ENCODE measurements at places on chromosomes 12 and 14.
A peak's percentile ranks its signal among the peaks of the same experiment; 100 is the strongest.

GRCh38 chr12:104779134-104779533, 179.0 kb downstream of the SLC41A2 start:
- DNase-seq, result no peak

DNA sequence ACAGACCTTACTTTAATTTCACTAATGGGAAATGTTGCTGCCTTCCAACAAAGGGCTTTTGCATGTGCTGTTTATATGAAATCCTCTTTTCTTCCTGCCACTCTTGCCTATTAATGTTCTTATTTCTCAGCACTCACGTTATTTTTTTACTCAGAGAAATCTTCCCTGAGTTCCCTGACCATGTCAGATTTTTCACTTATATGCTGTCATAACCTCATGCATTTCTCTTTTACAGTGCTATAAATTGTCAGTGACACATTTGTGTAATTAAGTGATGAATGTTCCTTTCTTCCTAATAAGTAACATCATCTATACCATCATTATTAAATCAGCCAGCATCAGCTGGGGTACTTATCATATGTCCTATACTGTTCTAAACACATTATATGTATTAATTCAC, 444.1 kb downstream of the DIO2 start:
- no peak for DNase-seq

GRCh38 chr12:42262271-42262670, 24.2 kb upstream of the YAF2 start:
- no peak for DNase-seq

- no peak for DNase-seq
Observed at GRCh38 chr12:92493816-92494215, 209.0 kb upstream of the PLEKHG7 start.

- DNase-seq, result no peak
Observed at GRCh38 chr12:107731366-107731765, 29.6 kb downstream of the PRDM4 start.

DNA sequence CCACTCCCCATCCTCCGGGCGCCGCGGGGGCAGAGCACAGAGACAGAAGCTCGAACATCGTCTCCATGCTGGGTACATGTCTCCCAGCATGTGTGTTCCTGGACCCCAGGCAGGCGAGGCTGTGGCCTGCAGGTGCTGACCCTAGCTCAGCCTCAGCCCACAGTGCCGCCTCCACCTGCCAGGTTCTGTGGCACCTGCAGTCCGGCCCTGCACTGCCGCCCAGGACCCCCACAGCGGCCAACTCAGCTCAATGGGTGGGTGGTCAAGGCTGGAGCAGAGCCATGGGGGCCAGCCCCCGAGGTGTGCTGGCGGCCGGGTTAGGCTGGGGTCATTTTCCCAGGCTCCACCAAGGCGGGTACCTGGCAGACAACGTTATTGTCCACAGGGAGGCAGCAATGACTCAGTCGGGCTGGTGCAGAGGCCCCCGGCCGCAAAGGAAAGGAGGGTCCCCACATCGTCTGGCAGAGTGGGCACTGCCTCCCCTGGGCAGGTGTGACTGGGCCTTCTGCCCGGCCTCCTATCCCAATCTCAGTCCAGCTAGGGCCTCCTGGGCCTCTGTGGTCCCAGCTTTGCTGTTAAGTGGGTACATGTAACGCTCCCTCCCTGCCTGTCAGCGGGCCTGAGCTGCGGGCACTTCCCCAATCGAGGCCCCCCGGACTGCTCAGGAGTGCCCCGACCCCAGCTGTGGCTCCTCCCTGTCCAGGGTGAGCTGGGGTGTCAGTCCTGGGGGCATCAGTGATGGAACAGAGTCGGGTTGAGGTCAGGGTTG, 20.2 kb upstream of the NUDT14 start:
- no peak for DNase-seq

DNA sequence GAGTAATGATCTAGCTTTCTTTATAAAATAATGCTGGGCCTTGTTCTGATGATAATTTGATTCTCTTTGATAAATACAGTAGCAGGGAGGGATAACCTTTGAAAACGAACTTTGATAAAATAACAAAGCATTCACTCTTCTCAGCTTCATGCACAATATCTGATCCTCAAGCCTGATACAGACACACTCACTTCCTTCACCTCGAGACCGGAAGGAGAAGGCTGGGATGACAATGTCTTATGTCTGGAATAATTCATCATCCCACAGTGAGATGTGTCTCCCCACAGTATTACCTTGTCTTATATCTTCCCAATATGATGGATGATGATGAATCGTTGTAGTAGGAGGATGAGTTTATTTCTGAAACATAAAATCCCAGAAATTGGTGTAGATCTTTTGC, 15.5 kb upstream of the NR1H4 start:
- no peak for DNase-seq

DNA sequence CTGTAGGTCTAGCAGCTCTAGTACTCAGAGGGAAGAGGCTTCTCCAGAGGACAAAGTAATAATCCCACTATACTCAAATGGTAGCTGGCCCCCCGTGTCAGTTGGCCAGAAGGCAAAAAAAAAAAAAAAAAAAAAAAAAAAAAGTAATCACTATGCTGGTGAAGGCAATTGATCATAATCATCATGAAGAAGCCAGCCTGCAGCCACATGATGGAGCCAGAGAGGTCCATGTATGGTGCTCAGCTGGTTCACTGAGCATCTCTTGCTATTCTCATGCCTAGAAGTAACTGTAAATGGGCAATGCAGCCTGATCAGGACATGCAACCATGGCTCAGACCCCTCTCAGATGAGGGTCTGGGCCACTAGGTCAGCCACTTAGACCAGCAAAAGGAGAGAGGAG, 378.8 kb downstream of the MED13L start:
- DNase-seq, result no peak

GRCh38 chr12:87728931-87729593, 300.1 kb downstream of the C12orf50 start:
- DNase-seq, result peak; percentile 61

- DNase-seq, result no peak
Observed at GRCh38 chr12:12714276-12715021, 2.7 kb upstream of the CDKN1B start.

DNA sequence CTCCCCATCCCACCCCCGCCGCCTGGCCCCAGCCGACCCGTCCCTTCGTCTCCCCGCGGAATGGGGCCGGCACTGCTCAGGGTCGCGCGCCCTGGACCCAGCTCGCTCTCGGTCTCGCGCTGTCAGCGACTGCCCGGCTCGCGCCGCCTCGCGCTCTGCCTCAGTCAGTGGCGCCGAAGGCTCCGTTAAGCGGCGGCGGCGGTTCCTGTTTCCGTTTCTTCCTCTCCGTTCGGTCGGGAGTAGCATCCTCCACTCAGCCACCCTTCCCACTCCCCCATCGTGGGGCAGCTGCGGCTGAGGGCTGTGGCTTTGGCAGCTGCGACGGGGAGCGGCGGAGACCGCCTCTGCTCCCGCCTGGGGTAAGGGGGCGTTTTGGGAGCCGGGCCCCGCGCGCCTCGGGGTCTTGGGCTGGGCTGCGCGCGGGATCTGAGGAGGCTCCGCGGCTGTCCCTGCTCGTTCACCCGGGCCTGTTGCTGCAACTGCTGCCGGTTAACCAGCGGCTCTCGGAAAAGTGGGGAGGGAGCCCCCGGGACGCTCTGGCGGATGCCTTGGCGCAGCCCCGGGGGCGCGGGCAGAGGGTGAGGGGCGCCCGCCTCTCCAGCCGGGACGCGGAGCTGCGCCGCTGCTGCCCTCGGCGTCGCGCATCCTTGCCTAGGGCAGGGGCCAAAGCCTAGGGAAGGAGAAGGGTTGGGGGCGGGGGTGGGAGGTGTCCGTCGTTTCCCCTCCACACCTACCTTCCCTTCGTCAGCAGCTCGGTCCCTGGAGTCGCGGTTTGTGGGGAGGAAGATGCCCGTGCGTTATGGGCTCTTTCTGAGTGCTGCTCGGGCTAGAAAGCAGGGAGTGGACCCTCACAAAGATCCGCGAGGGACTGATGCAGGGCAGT, 567 bp downstream of the FUT8 start:
- DNase-seq, result no peak

- DNase-seq, result no peak
Observed at GRCh38 chr12:47408171-47408871, 297.5 kb downstream of the RPAP3 start.

DNA sequence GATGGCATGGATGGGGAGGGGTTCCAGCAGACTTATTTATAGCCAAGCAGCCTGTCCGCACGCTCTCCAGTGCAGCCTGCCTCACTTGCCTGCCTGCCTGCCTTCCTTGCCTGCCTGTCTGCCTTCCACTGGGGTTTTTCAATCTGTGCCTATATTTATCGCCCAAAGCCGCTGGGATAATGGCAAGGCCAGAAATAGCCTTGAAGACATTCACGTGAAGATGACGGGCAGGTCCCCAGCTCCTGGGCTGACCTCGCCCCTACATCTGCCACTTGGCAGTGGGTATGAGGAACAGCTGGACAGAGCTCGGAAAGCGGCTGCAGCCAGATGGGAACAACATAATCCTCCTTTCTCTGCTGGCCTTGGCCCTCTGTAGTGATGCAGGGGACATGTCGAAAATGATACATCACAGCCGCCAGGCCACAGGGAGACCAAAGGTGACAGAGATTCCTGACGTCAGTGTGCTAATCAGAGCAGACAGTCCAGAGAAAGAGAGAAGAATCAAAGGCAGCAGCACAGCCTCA, 53.3 kb downstream of the PITPNM2 start:
- no peak for DNase-seq

All from retinal pigment epithelial cell (primary cell).